ENCODE measurements at places on chromosomes 6 and 20. TPM values are rescaled to one million over a fixed set of nuclear protein-coding genes. Genes with fewer than 3 reads are reported as not detected.

Gene ANKS1A
- polyA plus RNA-seq, result 5.1 TPM

Gene ADGRF4
- polyA plus RNA-seq, result not detected

Gene GFRAL
- polyA plus RNA-seq, result not detected

Gene ULBP3
- polyA plus RNA-seq, result 0.52 TPM

DNA sequence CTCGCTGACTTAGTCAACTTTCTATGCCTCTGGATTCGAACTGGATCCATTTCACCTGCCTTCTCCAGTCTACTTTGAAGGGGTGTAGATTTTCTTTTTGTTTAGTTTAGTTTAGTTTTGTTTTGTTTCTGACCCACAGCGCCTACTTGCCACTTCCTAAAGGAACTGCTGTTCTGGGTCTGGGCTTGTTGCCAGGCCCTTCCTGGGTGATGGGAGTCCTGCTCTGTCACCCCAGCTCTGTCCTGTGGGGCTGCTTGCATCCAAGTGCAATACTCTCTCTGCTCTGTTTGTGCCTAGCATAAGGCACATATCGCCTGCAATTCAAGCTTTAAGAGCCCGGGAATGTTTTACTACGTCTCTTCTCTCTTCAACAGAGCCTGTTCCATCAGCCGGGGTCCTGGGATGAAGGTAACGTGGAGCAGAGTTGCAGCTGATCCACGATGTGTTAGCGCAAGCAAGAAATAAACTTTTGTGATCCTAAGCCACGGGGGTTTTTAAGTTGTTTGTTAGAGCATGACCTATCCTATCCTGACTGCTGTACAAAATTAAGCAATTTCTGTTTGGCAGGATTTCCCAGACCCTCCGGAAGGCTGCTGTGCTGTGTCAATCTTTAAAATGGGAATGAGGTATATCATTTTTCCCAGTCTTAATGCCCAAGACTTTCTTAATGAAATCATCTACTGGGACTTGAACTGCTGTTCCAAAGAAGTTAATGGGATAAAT, 30.9 kb upstream of the TAGAP start:
- H3K4me1 ChIP-seq, result peaks cover 34% of the 10 kb centered on the region
- no peak overlapping the region for H3K27ac ChIP-seq
- no peak for DNase-seq
- no peaks in the 10 kb centered on the region for H3K27me3 ChIP-seq

GRCh38 chr20:49484180-49485140, 2.0 kb upstream of the KCNB1 start:
- DNase-seq, result peak; percentile 87
- H3K36me3 ChIP-seq, result no peaks in the 10 kb centered on the region
- peaks cover 35% of the 10 kb centered on the region for H3K27me3 ChIP-seq
